Endothelial cell (in vitro differentiated cells): ENCODE measurements at places on chromosomes 16 and 17.

DNA sequence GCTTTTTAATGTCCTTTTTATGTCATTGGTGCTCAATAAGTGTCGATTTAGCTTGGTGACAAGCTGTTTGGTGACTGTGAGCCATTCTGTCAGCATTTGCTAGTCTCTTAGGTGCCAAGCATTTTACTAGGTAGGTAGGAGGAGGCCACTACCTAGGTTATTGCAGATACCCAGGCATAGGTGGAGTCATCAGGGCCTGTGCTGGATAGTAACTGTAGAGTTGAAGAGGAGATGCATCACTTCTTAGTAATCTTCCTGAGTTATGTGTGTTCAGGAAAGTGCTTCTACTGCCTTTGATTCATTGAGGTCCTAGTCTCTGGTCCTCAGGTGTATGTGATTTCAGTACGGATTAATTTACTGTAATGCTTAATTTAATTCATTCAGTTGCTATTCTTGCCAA is 17.7 kb downstream of the USP10 start:
- DNase-seq = no peak

DNA sequence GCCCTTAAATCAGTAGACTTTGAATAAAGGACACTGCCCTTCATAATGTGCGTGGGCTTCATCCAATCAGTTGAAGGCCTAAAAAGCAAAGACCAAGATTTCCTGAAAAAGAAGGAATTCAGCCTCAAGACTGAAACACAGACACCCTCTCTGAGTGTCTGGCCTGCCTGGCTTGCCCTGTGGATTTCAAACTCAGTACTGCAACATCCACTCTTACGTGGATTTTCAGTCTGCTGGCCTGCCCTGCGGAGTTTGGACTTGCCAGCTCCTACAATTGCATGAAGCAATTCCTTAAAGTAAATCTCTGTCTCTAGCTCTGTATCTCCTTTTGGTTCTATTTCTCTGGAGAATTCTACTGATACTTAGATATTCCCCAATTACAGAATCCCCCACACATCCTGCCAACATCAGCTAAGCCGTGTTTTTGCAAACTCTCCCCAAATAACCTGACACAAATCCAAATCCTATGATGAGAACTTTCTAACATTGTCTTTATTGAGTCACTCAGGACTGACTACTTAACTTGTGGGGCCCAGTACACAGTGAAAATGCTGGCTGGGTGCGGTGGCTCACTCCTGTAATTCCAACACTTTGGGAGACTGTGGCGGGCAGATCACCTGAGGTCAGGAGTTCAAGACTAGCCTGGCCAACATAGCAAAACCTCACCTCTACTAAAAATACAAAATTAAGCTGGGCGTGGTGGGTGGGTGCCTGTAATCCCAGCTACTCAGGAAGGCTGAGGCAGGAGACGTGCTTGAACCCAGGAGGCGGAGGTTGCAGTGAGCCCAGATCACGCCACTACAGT is 7.2 kb upstream of the TNFRSF17 start:
- DNase-seq = no peak

- DNase-seq = no peak
Measured at GRCh38 chr17:81558941-81559806, 7.0 kb upstream of the FAAP100 start.

- DNase-seq = no peak
Measured at GRCh38 chr17:12579288-12579687, 86.4 kb upstream of the MYOCD start.
